Skin of body (tissue), 3 donors: ENCODE measurements at places on chromosomes 6 and 20. TPM values are rescaled to one million over a fixed set of nuclear protein-coding genes. Genes with fewer than 3 reads are reported as not detected.

GRCh38 chr6:142518126-142518525 is 216.3 kb downstream of the ADGRG6 start:
- no peak for DNase-seq

GRCh38 chr6:139029470-139030227 is 1.1 kb downstream of the ABRACL start:
- no peak for DNase-seq

DNA sequence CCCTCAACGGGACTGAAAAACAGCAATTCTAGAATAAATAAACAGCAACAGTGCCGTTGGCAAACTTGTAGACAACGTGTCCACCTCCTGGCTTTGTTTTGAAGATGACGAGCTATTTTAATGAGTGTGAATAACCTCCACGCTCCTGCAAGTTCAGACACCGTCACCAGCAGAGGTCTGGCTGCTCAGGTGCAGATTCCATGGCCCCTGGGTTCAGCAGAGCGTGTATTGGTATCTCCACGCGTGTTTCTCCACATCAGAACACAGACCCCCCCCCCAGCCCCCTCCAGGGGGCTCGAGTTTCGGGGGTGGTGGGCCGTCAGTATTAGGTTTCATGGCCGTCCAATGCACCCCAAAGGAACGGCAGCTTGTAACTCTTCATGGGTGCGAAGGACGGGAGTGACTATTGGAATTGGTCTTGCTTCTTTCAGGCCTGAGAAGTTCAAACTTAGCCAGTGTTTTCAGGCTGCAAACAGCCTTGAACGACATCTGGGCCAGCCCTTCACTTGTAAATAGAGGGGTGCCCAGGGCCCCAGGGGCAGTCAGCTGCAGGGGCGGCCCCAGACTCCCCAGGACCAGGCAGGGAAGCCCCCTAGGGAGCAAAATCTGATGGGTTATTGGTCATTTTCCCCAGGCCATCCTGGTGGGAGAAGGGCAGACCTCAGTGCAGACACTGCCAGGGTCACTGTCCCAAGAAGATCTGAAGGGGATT is 308.6 kb downstream of the TAF4 start:
- no peak for DNase-seq

The ASIP gene
- total RNA-seq, result 7.6 TPM

- no peak for DNase-seq
Measured at GRCh38 chr6:109510358-109510757, 27.3 kb upstream of the ZBTB24 start.

The C6orf163 gene
- total RNA-seq, result 5.6 TPM

- DNase-seq, result no peak
Measured at GRCh38 chr6:153790048-153790447, 249.0 kb upstream of the OPRM1 start.

- no peak for DNase-seq
Measured at GRCh38 chr20:1718604-1719384, 61.2 kb upstream of the SIRPG start.

DNA sequence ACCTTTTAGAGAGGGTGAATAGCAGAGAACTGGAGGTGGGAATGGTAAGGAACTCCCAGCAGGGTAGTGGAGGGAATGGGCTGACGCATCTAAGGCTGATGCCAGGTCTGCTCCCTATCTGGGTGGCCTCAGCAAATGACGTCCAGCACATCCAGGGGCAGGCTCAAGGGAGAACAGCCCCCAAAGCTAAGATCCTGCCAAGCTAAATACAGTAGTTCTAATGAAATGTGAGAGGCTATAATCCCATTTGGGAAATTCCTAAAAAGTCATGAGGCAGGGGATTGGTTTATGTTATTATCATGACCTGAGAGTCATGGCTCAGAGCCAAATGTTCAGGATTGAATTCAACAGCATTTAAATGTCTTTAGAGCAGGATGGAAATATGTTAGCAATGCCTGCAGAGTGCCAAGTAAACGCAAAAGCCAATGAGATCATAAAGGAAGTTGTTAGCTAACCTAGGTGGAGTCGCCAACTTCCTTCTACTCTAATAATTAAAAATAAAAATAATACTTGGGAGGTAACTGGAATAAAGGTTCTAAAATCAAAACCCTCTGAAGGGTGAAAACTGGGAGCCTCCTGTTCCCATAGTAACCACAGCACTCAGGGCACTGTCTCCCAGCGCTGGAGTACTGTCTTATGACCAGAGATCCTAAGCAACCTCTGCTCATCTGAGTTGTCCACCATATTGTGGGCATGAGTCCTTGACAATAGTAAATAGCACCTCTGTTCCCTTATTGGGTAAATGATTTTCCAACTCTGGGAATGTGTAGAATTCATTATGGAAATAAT is 34.8 kb downstream of the IYD start:
- peak; percentile 88 for DNase-seq

The NHSL1 gene
- 21.6 TPM for total RNA-seq

GRCh38 chr6:46704562-46704961 is 16.9 kb downstream of the TDRD6 start:
- peak; percentile 4 for DNase-seq

- no peak for DNase-seq
Measured at GRCh38 chr6:13593103-13593502, 18.7 kb downstream of the SIRT5 start.

The SIRPG gene
- total RNA-seq, result not detected

- no peak for DNase-seq
Measured at GRCh38 chr6:20183706-20184105, 28.6 kb downstream of the MBOAT1 start.

The WFDC8 gene
- not detected for total RNA-seq

The C4A gene
- 5.8 TPM for total RNA-seq

DNA sequence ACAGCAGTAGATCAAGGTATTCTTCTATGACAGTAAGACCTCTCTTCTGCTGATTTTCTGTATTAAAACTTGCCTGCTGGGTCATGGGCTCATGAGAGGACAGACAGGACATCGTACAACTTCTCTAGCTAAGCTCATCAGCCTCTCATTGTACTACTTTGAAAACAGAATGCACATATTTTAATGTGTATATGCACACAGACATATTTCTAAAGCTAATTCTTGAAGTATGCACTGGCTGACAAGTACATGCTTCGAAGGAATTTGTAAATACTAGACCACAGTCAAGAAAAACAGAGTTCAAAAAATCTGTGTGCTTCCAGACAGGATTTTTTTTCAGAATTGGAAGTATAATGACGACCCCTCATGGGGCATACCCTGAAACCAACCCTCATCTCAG is 81.7 kb upstream of the CD83 start:
- no peak for DNase-seq

DNA sequence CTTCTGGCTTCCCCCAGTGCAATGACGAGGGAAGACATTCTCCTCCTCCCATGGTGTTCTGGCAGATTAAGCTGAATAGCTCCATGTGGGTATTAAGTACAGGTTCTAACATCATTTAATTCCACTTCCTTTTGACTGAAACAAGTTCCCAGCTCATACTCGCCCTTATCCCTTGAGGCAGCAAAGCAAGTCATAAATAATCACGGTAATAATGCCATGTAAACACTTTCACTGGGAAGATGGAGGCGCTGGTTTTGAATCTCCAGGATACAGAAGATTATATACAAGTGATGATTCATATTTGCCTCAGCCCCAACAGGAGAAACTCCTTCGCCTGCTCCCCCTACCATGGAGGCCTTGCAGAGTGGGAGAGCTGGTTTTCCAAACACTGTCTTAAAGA is 141.3 kb downstream of the PXDC1 start:
- DNase-seq, result peak; percentile 54

The ABHD16B gene
- total RNA-seq, result not detected

DNA sequence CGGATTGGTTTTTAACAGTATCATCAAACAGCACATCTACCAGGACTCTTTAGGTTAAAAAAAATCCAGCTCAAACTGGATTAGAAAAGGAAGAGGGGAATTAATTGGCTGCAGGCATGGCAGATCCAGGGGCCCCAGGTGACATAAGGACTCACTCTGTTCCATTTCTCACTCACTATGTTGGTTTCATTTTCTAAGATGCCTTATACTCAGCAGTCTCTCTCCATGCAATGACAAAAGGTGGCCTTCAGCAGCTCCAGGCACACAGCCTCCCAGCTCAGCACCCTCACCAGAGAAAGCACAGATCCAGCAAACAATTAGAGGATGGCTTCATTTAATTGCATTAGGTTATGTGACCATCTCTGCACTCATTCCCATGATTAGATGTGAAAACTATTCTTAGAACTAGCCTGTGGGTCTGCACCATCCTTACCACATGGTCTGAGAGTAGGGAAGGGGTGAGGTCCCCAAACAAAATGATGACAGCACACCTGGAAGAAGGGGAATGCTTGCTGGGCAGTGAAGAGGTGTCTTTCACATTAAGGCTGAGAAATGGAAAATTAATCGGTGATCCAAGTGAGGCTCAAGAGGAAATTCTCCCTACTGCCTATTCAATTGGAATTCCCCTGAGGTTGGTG is 243.1 kb downstream of the CDH26 start:
- DNase-seq, result no peak

DNA sequence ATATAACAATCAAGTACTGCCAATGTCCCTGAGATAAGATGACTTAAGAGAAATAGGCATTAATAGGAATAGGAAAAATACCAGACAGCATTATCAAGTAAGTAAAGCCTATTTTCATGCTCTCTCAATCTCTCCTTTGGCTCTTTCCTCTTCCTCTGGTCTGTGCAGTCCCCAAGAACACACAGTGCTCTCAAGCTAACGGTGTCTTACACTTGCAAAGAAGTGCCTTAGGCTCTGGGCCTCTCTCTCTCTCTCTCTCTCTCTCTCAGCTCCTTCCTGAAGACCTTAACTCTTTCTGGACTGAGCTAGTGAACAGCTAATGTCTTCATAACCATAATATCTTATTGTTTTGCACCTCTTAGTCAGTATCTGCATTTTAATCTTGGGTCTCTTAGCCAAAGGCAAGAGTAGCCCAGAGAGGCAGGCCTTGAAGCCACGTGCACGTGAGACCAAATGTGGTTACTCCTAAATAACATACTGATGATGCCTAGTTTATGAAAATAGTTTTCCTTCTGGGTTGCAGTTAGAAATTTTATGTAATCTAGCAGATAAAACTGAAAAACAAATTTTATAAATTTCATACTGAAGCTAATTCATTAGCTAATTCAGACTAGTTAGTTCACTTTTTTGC is 70.8 kb downstream of the TPD52L1 start:
- DNase-seq, result no peak

DNA sequence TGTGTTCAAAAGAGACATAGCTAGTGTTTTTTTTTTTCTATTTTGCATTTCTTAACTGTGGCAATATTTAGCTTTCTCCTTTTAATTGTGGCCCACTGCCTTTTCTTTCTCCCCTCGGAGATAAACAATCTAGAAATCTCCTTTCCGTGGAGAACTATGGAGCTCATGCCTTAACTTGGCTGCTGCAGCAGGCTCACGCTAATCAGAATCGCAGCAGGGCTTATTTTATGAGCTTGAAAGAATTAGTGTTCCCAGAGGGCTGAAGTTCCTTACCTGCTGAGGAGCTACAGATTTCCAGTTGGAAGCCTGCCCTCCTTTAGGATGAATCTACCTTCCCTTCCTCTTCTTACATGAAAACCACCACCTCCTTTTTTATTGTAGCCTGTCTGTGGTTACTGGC is 35.6 kb downstream of the CTNNBL1 start:
- DNase-seq, result no peak

The SEC23B gene
- total RNA-seq, result 35.6 TPM

DNA sequence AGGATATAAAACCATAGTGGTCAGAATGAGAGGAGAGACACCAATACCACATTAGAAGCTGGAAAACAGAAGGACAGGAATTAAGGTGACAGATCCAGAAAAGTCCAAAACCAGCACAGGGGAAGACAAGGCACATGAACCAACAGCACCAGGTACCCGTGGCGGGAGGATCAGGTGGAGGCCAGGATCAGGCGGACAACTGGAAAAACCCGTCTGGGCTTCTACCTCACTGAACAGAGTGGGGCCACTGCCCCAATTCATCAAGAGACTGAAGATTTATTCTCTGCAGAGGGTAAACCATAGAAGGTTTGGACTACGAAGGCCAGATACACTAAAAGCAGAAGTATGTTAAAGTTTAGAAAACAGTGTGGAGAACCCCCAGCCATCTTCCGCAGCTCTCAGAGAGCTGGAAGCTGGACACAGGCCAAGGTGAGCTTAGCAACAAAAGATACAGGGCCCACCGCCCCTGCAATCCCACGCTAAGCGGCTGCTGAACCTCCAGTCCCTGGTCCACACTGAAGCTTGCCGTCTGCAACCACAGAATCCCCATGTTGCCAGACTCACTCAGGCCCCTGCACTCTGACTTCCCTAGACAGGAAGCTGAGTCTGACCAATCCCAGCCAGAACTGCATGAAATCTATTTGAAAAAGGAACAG is 29.9 kb downstream of the ABHD12 start:
- DNase-seq, result no peak
